ENCODE measurements at places on chromosomes 3 and 15.

DNA sequence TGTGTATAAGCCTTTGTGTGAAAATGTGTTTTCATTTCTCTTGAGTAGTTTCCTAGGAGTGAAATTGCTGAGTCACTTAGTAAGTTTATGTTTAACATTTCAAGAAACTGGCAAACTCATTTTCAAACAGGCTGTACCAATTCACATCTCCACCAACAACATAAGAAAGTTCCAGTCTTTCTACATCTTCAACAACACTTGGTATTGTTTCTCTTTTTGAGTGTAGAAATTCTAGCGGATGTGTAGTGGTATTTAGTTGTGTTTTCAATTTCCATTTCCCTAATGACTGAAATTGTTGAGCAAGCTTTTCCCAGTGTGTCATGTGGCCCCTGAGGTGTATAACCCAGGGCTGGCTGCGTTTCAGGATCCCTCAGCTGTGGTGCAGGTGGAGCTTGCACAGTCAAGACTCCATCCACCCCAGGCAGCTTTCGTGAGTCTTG lies 258.5 kb downstream of the PDCD6IP start:
- DNase-seq: peak; percentile 81

GRCh38 chr3:183857863-183858262 lies 26.8 kb downstream of the PARL start:
- no peak for DNase-seq

DNA sequence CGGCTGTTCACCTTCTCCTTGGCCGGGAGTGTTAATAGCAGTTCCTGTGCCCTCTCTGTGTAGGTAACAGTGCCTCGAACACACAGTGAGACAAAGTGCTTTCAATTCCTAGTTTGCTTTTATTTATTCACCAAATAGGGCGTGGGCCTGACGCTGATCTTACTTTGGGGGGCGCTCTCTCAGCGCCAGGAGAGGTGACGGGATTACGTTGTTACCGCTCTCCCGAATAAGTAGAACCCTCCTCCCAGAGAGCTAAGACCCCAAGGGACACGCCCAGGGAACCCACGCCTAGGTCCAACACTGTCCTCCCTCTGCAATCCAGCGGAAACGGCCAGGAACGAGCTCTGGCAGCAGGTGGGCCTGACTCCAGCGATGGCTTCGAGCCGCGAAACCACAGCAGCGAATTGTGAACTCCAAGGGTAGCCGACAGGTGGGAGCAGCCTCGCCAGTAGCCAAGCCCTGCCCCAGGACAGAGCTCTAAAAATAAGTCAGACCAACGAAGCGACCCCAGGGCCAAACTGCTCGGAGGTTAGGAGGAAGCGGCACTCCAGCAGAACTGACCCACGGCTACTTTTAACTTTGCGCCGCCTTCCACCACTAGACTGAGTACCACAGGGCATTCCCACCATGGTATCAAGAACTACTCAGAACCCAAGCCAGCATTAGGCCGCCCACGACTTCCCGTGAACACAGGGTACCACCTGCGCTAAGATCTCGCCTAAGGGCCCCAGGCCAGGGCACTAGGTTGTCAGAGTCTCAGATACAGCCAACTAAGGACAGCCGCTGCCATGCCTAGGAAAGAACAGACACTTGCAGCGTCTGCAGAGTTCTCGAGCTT lies 1.6 kb upstream of the SIN3A start:
- DNase-seq: peak; percentile 74

- peak; percentile 67 for DNase-seq
Observed at GRCh38 chr3:11803977-11804892, 42.5 kb downstream of the TAMM41 start.

DNA sequence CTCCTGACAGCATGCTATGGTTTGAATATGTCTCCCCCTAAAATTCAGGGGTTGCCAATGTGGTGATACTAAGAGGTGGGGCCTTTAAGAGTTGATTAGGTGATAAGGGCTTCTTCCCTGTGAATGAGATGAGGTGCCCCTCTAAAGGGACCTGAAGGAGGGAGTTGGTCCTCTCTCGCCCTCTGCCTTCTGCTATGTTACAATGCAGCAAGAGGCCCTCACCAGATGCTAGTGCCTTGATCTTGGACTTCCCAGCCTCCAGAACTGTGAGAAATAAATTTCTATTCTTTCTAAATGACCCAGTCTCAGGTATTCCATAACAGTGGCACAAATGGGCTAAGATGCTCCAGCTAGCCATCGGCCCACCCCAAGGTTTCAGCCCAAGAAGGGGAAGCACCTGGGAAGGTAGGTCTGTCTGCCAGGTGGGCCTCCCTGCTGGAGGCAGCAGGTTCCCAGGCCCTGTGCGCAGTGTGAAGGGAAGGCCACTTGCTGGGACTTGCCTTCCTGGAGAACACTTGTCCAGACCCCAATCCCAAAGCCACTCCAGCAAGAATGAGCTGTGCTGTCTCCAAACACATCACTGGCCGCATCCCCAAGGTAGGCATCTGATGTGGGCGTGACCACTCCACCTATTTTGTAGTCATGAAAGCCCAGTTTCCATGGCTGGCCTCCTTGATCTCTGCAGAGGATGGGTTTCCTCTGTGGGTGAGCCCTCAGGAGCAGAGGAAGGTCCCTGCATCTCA lies 9.0 kb downstream of the TGM4 start:
- DNase-seq: no peak

DNA sequence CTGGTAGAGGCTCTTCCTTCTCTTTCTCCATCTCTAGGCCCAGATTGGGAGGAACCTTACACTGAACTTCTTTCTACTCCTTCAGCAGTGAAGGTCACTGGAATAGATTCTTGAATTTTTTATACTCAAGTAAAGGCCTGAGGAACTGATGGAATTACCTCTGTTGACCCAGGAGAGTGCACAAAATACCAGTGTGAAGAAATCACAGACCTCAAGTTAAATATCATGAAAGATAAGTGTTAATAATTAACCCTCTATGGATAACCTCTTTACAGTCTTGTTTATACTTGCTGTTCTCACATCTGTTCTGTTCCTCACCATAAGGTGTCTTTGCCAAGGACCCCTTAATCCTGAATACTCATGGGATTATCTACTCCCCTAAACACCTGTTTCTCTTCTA lies 244.4 kb upstream of the STAC start:
- no peak for DNase-seq

GRCh38 chr15:70339571-70340493 lies 242.1 kb upstream of the TLE3 start:
- no peak for DNase-seq

GRCh38 chr3:48232232-48232631 lies 8.7 kb upstream of the ZNF589 start:
- DNase-seq: no peak

- no peak for DNase-seq
Observed at GRCh38 chr15:48267766-48268165, 61.7 kb downstream of the SLC12A1 start.

- DNase-seq: no peak
Observed at GRCh38 chr3:148513096-148513543, 184.6 kb upstream of the AGTR1 start.

- no peak for DNase-seq
Observed at GRCh38 chr3:33732394-33732793, 14.3 kb upstream of the CLASP2 start.

DNA sequence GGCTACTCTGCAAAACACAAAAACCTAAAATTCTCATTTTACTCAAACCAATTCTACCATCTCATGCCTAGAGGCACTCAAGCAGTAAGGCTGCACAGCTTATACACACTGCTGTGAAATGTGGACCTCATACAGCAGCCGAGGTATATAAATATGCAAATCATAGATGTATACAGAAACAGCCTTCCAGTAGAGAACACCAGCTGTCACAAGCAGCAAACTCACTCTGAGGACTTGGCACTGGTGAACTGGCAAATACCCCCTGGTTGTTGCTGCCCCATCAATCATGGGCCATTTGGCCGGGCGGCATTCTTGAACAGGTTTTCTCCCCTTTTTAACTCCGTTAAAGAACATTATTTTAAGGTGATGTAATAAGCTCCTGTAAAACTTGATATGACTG lies 378.0 kb downstream of the LSAMP start:
- DNase-seq: peak; percentile 32

GRCh38 chr15:48644827-48645557 lies 517 bp downstream of the FBN1 start:
- DNase-seq: peak; percentile 70

- DNase-seq: peak; percentile 30
Observed at GRCh38 chr15:31438601-31439265, 112.1 kb downstream of the KLF13 start.

DNA sequence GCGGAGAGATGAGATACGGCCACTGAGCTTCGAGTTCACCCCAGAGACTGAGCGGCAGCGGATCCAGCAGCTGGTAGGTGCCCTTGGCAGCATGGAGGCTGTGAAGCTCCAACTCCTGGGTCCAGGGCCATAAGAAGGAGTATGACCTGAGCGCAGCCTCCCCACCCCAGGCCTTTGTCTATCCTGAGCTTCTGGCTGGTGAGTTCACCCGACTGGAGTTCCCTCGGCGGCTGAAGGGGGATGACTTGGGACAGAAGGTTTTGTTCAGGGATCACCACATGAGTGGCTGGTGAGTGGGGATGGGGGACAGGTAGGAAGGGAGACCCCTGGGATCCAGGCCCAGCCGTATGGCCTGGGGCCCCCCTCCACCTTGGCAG lies 2.6 kb downstream of the PPM1M start:
- no peak for DNase-seq

GRCh38 chr15:51135276-51135675 lies 40.6 kb upstream of the TNFAIP8L3 start:
- DNase-seq: no peak

DNA sequence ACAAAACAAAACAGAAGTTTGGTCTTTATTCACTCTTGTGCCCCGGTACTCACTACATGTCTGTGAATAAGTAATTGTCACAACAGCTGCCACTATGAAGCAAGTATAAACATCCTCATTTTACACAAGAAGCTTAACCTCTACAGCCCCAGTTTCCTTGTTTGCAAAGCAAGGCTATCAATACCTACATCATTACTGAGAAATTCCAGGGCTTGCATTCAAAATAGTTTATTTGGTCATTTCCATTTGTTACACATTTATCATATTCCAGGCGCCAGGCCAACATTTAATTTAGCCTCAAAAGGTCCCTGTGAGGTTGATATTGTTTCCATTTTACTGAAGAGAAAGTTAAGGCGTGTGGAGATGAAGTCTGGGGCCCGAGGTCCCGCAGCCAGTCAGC lies 161.4 kb upstream of the LRTM1 start:
- no peak for DNase-seq

- no peak for DNase-seq
Observed at GRCh38 chr15:59839906-59840305, 150.8 kb upstream of the BNIP2 start.

GRCh38 chr3:126338790-126339288 lies 18.4 kb downstream of the KLF15 start:
- no peak for DNase-seq

DNA sequence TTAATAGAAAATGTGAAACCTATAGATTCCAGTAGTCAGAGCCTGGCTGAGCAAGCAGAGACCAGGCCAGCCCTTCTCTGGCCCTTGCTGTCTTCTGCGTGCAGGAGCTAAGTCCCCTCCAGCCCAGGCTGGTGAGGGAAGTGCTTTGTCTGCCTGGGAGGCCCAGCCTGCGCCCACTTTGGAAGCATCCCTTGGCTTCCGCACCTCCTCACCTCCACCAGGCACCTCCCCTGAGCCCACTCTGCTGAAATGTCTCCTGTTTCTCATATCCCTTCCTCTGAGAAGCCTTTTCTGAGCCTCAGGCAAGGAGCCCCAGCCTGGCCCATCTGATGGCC lies 45.3 kb downstream of the ALDH1L1 start:
- no peak for DNase-seq

- peak; percentile 38 for DNase-seq
Observed at GRCh38 chr3:36663666-36664291, 100.6 kb downstream of the DCLK3 start.

Measured in GM12865 (cell line).